ENCODE measurements at places on chromosomes 12 and 14.

DNA sequence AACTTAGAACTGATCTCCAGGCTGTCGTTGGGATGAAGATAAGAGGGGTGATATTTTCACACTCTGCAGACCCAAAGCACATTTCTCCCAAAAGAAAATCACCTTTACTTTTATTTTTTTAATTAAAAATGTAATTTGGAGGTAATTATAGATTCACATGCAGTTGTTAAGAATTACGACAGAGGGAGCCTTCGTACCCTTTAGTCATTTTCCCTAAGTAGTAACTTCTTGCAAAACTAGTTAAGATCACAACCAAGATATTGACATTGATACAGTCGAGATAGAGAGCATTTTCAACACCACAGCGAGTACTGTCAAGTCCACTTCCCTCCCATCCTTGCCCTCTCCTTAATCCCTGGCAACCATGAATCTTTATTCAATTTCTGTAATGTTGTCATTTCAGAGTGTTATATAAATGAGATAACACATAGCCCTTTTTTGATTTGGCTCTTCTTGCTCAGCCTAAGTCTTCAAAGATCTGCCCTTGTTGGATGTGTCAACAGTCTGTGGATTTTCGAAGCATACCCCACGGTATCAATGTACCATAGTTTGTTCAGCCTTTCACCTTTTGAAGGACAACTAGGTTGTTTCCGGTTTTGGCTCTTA, 39.6 kb downstream of the DNAH10 start:
- DNase-seq = no peak

- no peak for DNase-seq
Measured at GRCh38 chr12:110791589-110791988, 48.9 kb upstream of the PPP1CC start.

DNA sequence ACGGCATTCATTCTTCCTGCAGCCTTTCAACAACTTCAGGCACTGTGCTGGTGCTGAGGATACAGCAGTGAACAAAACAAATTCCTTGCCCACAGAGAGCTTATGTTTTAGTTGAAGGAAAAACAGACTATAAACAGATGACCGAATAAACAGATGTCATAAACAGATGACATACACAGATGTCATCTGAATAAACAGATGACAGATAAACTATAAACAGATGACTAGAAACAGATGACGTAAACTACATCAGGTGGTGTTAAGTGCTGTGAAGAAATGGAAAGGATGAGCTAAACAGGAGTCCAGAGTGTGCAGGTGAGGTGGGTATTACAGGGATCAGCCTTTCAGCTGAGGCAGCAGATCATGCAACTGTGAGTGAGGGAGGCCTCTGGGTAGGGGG, 80.9 kb downstream of the FAR2 start:
- DNase-seq = no peak

GRCh38 chr14:54756656-54757392, 145.8 kb downstream of the GCH1 start:
- no peak for DNase-seq

GRCh38 chr12:68391937-68392336, 59.8 kb upstream of the MDM1 start:
- DNase-seq = no peak

- no peak for DNase-seq
Measured at GRCh38 chr14:62854951-62855350, 190.3 kb downstream of the KCNH5 start.

DNA sequence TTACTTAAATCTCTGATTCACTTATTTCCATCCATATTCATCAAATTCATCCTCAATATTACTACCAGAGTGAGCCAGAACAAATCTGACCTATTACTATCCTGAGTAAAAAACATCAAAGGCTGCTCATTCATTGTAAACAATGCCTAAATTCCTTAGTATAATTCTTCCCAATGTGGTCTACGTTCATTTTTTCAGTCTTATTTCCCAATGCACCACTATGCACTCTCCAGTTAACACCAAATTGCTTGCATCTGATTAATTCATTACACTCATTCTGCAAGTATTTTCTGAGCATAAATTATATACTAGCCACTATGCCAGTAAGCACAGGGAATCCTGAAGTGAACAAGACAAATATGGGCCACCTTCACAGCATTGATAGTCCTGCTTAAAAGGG, 110.0 kb downstream of the EPS8 start:
- no peak for DNase-seq

- no peak for DNase-seq
Measured at GRCh38 chr12:105399428-105400081, 69.1 kb downstream of the C12orf75 start.

GRCh38 chr14:45068396-45068795, 15.5 kb upstream of the PRPF39 start:
- DNase-seq = no peak

GRCh38 chr12:82749015-82749414, 62.3 kb downstream of the TMTC2 start:
- no peak for DNase-seq

DNA sequence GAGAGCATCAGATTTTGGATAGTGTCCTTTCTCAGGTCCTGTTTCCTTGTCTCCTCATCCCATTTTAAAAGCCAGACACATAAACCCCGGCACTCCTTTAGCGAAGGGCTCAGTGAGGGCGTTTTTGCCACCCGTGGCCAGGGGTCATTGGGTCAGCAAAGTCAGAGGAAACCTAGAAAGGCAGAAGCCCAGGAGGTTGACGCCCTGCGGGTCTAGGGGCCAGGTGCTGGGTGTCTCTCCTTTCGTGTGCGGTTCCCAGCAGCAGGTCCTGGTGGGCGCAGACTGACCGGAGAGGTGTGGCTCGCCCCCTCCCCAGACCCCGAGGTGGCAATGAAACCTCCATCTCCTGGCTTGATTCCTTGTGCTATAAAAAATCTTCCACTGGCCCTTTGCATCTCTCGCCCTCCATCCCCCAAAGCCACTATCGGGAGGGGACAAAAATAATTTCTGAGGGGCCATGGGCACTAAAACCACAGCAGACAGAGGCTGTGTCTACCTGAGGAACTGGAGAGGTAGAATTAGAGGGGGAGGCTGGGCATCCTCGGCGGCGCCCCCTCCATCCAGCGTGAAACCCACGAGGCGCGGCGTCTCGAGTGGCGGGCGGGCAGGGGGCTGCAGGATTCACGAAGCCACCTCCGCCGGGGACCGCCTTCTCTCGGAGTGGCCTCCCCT, 858 bp upstream of the FRMD6 start:
- DNase-seq = no peak

DNA sequence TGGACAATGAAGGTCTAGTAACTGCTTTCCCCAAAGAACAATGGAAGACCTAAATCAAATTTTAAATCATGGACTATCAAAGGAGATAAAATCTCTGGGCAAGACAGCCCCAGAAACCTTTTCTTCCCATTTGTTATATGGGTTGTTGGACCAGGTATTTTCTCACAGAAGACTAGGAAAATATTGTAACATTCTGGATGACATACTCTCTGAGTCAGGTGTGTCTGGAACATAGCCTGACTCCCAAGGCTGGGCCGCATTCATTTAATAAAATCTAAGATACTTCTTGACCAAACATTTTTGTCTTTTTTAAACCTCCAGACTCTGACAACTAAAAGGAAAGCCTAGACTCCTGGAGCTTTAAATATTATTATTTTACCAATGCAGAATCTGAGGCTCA, 87.9 kb downstream of the ATP23 start:
- no peak for DNase-seq

- DNase-seq = peak; percentile 6
Measured at GRCh38 chr14:87698481-87698880, 294.5 kb downstream of the GALC start.

DNA sequence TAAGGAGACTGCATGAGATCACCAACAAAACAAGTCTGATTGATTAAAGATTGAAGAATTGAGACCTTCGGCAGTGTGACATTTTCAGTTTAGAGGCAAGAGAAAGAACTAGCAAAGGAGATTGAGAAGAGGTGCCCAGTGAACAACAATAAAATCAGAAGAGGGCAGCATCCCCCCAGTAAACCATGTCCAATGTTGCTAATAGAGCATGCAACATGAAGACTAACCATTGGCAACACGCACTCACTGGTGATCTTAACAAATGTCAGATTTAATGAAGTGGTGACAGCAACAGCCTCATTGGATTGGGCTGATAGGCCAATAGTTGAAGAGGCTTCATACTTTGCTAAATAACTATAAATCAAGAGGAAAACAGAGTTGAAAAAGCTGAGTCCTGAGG, 20.7 kb upstream of the TAS2R14 start:
- no peak for DNase-seq

DNA sequence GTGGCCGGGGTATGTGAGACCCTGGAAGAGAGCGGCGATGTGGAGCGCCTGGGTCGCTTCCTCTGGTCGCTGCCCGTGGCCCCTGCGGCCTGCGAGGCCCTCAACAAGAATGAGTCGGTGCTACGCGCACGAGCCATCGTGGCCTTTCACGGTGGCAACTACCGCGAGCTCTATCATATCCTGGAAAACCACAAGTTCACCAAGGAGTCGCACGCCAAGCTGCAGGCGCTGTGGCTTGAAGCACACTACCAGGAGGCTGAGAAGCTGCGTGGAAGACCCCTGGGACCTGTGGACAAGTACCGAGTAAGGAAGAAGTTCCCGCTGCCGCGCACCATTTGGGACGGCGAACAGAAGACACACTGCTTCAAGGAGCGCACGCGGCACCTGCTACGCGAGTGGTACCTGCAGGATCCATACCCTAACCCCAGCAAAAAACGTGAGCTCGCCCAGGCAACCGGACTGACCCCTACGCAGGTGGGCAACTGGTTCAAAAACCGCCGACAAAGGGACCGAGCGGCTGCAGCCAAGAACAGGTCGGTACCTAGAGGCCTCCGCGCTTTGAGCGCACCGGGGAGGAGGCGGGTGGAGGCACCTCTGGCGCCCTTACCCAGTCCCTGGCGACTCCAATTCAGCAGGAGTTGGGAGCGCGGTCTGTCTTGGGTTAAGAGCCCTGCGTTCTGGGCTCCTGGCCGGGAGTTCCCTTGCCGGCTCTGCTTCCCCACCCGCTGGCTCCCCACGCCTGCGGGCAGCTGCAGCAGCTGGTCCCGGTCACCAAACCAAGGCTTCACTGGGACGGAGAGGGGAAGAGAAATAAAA, 700 bp downstream of the SIX6 start:
- no peak for DNase-seq

DNA sequence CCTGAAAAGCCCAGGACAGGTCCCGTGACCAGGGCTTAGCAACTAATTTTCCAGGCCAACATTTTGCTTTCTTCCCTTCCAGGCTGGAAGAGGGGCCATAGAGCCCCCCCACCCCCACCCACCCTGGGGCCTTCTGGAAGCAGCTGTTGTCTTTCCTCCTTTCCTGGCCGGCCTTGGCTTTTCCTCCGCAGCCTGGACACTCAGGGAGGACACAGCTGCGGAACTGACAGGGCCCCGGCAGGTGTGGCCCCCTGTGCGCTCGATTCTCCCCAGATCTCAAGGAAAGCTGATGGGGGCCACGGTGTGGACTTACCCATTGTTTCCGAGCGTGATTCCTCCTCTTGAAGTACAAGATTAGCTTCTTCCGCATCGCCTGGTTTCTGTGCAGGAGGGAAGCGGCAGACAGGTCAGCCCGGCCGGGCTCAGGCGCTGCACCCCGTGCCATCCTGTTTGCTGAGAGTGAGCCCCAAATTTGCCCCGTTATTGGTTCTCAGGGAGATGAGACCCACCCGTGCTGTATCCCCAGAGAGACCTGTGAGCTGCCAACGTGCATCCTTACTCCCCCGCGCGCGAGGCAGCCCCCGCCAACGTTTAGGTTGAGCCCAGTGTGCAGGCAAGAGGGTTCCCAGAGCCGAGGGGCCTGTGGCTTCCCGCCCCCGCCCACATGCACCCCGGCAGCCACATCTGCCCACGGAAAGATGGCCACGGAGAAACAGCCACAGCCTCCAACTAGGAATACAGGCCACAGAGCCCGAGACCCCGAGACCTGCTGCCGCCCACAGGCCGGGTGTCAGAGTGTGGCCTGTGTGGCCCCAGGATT, 129.6 kb downstream of the NCOR2 start:
- no peak for DNase-seq

DNA sequence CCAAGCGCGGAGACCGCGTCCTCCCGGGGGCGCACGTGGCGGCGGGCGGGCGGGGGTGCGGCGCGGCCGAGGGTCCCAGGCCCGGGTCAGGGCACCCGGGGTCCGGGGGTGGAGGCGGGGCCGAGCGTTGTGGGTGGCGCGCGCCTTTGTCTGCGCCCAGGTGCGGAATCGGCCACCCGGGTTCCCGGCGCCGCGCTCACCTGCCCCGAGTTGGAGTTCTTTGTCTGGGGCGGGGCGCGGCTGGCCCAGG, 50.1 kb downstream of the LRCOL1 start:
- DNase-seq = no peak

DNA sequence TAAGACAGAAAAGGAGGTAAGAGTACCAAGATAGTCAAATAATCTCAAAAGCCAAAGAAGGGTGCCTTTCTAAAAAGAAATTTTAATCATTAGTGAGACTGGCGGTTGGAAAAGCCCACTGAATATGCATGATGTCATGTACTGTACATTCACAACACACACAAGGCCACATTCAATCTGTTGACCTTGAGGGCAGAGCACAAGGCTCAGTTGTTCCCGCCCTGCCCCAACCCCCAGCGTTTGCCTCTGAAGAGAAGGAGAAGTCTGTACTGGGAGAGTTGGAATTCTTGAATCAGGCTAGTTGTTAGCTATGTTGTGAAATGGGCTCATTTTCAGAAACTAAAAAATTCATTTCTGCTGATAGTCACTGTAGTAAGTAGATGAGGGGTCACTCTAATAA, 50.2 kb upstream of the NID2 start:
- no peak for DNase-seq

- no peak for DNase-seq
Measured at GRCh38 chr14:105476097-105476830, 1.6 kb downstream of the CRIP2 start.

DNA sequence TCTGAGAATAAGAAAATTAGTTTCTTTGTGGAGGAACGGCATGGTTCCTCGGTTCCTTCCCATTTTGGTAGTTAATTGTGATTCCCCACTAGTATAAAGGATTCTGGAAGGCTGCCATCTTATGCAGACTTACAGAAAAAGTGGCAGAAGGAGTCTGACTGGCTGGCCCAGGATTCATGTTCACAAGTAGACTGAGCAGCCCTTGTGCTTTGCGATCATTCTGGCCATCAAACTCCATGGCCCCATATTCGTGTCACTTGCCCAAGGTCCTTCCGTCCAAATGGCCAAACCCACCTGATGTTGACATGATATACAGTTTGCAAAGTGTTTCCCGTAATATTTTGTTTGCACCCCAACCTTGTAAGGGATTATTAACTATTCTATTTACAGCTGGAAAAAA, 297.2 kb upstream of the AMIGO2 start:
- DNase-seq = no peak
